Mesenteric fat pad (tissue), 1 donor: ENCODE measurements at places on chromosomes 13 and 19. TPM values are rescaled to one million over a fixed set of nuclear protein-coding genes. Genes with fewer than 3 reads are reported as not detected.

GRCh38 chr13:105763851-105764250 lies 771.6 kb downstream of the EFNB2 start:
- no peak for DNase-seq

Gene C19orf38
- 4.4 TPM for total RNA-seq

DNA sequence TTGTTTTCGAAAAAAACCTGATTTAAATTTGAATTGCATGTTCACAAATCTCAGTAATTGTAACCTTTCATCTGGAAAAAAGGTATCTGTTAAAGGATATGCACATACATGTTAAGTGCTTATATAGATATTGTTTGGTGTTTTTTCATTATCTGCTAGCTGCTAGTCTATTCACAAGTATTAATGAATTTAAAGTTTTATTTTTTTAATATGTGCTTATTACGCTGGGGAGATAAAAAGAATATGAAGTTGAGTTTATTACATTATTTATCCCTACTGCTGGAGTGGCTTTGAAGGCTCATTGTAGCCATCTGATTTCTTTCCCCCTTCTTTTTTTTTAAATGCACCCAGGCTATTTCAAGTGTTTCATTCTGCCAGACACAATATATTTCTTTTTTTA lies 3.9 kb upstream of the MAB21L1 start:
- DNase-seq, result no peak

DNA sequence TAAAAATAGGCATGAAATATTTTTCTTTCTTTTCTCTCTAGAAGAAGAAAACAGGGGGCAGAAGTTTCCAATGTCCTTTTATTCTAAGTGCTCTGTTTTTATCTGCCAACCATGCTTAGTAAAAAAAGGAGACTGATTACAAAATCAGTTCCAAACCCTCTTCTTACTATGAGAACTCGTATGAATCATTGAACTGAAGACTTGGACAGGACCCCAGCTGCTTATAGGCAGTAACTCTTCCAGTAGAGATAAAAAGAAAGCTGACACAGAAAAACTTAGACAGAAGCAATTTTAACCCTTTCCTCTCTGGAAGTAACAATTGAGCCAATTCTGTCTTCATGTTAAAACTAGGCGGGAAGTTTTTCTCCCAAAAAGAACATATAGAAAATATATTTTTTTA lies 24.5 kb upstream of the FREM2 start:
- DNase-seq, result no peak

DNA sequence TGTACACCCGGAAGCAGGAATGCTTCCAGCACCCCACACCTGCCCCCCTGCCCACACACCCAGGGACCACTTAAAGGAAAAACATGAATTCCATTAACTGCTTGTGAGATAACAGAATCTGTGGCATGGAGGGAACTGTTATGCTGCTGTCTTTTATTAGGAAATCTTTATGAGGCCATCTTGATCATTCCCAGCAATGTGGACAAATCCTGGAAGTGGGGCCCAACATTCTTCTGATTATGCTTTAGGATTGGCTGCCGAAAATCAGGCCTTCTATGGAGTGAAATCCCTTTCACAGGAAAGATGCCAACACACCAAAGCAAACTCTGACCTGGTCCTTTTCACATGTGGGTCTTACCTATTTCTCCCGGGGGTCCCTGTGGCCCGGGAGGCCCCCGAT lies 114.5 kb downstream of the COL4A1 start:
- no peak for DNase-seq

Gene NLRP5
- not detected for total RNA-seq

DNA sequence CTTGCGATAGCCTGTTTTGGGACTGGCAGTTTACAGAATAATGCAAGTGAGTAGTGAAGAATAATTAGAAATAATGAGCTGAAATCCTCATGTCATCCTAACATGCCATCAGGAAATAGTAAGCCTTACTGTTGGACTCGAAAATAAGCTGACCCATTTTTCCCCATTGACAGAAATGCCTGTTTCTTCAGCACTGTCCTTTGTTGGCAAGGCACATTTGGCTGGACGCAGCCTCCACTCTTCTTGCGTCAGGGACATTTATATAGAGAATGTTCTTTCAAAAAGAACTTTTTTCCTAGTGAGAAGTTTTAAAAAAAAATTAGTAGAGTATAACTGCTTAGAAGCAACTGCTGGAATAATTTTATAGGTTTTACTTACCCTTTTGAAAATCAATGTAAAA lies 47.1 kb downstream of the ARHGAP35 start:
- no peak for DNase-seq

- no peak for DNase-seq
Observed at GRCh38 chr19:47032171-47032811, 12.7 kb downstream of the NPAS1 start.

DNA sequence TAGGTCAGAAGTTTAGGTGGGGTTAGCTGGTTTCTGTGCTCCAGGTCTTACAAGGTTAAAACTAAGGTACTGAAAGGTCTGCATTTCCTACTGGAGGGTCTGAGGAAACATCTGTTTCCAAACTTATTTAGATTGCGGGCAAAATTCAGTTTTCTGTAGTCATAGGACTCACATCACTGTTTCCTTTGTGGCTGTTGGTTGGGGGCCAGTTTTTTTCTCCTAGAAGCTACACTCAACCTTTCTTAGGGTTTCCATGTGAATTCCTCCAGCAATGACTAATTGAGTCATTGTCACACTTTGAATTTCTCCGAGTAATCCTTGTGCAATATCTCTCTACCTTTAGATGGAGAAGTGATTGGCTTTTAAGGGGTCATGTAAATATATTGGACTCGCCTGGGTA lies 773.4 kb upstream of the SLITRK1 start:
- no peak for DNase-seq

Gene RXFP2
- total RNA-seq, result not detected

DNA sequence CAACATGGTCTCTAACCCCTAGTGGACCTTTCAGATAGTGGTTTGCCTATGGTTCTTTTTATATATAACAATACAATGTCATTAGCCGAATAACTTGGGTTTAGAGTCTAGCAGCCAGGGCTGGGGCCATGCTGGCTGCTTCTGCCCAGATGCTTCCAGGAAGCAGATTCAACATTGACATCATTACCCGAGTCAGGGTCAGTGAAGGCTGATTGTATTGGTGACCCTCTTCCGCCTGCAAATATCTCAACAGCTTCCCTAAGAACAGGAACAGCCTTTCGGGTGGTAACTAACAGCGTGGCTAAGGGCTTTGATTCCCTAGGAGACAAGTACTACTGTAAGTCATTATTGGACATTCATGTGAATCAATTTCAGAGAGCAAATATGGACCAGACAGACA lies 476.4 kb downstream of the UQCRFS1 start:
- no peak for DNase-seq

- DNase-seq, result no peak
Observed at GRCh38 chr19:48635263-48635965, 1.8 kb downstream of the DBP start.

GRCh38 chr13:33490461-33491327 lies 205.1 kb upstream of the STARD13 start:
- DNase-seq, result no peak

- no peak for DNase-seq
Observed at GRCh38 chr13:79226250-79226649, 179.8 kb downstream of the RBM26 start.

GRCh38 chr13:23963947-23964346 lies 66.6 kb upstream of the C1QTNF9B start:
- DNase-seq, result no peak

GRCh38 chr13:34107806-34108205 lies 289.9 kb downstream of the RFC3 start:
- DNase-seq, result no peak

Gene FOXO1
- 120 TPM for total RNA-seq
